Skin of body (tissue), 3 donors: ENCODE measurements at places on chromosomes 11 and 22. TPM values are rescaled to one million over a fixed set of nuclear protein-coding genes. Genes with fewer than 3 reads are reported as not detected.

GRCh38 chr11:62015615-62016014, 48.2 kb upstream of the FTH1 start:
- DNase-seq, result no peak

DNA sequence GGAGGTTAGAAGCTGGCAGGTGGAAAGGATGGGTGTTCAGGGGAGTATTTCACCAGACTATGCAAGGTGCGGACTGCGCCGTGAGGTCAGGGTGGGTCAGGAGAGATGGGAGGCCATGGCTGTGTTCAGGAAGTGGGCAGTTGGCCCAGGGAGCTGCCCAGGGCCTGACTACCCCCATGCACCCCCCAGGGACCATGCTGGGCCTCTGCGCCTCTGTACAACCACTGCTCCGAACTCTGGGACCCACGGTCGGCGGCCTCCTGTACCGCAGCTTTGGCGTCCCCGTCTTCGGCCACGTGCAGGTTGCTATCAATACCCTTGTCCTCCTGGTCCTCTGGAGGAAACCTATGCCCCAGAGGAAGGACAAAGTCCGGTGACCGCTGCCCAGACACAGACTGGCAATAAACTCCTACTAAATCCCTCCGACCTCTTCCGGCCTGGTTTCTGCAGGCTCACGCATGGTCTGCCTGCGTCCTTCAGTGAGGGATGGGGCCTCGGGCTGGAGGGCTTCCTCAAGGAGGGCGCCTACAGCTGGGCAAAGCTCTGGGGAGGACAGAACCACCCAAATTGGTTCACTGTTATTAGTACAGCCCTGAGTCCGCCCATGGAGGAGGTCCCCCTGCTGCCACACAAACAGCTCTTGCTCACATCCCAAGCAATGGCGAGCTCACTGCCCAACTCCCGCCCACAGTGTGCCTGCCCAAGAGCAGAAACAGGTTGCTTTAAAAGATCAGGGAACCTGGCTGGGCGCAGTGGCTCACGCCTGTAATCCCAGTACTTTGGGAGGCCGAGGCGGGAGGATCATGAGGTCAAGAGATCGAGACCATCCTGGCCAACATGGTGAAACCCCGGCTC, 4.2 kb downstream of the PHLDA2 start:
- no peak for DNase-seq

DNA sequence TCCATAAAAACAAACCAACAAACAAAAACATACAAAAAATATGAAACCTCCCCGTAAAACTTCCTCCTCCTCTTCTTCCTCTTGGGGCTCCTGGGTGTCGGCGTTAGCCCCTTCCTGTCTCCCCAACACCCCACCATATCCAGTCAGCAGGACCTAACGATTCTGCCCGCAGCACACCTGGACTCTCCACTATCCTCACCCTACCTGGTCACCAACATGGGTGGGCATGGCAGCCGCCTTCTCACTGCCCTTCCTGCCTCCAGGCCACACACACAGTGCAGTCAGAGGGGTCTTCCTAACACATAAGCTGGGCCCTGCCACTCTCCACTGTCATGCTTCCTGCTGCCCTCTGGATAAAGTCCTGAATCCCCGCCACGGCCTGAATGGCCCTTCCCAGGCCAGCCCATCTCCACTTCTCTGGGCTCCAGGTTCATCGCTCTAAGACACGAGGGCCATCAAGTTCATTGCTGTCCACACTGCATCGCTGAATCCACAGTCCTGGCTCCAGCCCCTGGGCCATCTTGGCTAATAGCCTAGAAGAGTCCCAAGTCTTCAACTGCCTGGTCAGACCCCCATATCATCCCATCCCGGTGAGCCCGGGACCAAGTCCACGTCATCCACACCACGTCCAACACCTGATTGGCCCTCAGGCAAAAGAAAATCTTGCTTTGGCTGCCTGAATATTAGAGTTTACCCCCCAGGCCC, 76.2 kb downstream of the IGLL1 start:
- DNase-seq, result no peak

GRCh38 chr11:37704791-37705190, 1106.8 kb upstream of the RAG2 start:
- no peak for DNase-seq

DNA sequence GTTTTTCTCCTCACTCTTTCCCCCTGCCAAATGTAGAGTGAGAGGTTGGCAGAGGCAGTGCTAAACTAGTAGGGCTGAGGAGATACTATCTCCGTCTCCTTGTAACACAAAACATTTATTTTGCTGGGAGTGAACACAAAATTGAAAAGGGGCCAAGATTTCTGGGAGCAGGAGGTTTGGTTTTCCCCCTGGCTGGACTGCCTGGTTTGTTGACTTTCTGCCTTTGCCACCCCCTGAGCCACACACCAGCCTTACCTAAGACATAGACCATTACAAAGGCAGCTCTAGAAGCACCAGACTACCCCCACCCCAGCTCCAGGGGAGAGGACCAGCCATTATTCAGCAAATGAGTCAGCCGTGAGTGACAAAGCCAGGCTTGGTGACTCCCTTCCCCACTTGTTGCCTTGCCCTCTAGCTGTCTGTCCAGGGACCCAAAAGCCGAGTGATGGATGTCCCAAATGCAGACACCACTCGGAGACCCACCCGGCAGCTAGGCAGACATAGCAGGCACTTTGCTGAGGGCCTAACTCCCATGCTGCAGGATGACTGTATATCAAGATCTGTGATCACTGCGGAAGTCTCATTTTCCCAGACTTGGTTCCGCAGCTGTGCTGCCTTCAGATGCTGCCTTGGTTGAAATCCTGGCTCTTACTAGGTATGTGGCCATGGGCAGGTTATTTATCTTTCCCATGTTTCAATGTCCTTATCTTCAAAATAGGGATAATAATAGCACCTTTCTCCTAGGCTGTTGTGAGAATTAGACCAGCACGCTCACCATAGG, 17.7 kb upstream of the CDON start:
- peak; percentile 40 for DNase-seq

GRCh38 chr11:109745996-109746625, 324.1 kb downstream of the C11orf87 start:
- no peak for DNase-seq

DNA sequence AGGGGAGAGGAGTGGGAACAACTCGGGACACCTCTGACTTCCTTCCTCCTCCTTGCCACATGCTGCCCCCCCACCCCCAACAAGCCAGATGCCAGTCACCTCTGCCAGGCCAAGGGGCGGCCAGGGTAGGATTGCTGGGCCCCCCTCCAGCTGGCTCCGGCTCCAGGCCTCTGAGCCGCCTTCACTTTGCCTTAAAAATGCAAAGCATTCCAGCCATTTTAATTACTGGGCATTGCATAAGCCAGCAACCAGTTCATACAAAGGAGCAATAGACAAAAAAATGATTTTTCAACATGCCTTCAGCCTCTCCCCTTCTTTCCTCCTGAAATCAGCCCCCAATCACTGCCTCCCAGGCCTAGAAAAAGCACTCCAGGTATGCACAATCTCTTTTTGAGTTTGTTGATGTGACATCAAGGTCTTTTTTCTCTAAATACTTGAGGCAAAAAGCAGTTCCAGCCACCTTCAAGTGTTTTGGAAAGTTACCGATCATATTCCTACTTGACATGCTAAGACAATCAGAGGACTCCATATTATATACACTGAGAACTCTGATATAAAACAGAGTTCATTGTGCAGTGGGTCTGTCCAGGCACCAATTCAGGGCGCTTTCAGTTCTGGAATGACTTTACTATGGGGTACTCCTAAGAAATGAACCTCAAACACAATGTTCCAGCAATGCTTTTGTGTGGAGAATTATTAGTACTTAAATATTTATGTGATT, 12.4 kb upstream of the TIMP3 start:
- DNase-seq, result no peak

DNA sequence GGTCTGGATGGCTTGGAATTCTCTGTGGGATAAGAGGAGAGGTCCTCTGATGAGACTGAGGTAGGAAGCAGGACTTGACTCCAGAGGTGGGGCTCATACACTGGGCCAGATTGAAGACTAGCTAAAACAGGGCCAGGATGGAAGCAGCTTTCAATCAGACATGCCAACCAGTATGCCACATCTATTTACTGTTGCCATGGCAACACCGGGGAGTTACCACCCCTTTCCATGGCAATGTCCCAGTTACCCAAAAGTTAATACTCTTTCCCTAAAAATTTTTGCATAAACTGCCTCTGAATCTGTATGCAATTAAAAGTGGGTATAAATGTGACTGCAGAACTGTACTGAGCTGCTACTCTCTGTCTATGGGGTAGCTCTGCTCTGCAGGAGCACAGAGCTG, 247.5 kb upstream of the ZBED5 start:
- DNase-seq, result no peak

GRCh38 chr11:45860764-45861510, 13.7 kb downstream of the CRY2 start:
- no peak for DNase-seq

GRCh38 chr11:115425250-115425649, 79.0 kb downstream of the CADM1 start:
- no peak for DNase-seq

DNA sequence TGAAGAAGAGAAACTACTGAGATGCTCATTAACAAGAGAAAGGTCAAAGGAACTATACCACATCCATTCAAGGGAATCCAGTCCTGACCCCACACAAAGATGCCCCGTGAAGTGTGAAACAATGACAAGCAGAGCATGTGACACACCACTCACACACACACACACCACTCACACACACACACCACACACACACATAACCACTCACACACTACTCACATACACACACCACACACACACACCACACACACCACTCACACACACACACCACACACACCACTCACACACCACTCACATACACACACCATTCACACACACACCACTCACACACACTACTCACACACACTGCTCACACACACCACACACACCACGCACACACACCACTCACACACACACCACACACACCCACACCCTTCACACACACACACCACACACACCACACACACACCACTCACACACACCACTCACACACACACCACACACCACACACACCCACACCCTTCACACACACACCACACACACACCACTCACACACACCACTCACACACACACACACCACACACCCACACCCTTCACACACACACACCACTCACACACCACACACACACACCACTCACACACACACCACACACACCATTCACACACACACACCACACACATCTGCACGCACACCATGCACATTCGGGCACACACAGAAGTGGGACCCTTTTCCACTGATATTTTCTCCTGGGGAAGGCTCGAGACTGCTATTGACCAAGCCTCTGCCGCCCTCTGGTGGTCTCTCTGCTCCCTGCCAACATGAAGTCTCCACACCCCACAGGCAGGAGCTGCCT, 32.0 kb upstream of the COMT start:
- DNase-seq, result peak; percentile 60

- DNase-seq, result no peak
These were observed 14.8 kb downstream of the KIAA0930 start for GRCh38 chr22:45225732-45226502.

- DNase-seq, result no peak
These were observed 341.6 kb downstream of the CTTN start for GRCh38 chr11:70739811-70740487.

DNA sequence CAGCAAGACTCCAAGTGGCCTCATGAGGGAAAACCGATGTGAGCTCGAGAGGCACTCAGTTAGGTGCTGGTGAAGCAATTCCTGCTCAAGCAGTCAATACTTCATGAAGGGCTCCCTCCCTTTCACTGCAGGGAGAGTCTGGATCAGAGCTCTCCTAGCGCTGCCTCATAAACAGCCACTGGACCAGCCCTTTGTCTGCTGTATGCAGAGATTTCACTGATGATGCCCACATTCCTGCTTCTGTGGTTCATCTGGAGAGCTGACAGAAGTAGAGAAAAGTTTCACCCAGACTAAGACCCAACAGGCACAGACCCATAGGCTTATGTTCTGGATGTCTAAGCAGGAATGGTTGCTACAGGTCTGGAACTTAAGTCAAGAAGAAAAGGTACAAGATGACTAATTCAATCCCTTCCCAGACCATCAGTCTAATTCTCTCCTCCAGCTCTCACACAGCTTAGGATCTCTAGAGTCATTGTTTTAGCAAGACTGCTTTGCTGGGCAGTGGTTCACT, 4.0 kb downstream of the UCP2 start:
- DNase-seq, result no peak

DNA sequence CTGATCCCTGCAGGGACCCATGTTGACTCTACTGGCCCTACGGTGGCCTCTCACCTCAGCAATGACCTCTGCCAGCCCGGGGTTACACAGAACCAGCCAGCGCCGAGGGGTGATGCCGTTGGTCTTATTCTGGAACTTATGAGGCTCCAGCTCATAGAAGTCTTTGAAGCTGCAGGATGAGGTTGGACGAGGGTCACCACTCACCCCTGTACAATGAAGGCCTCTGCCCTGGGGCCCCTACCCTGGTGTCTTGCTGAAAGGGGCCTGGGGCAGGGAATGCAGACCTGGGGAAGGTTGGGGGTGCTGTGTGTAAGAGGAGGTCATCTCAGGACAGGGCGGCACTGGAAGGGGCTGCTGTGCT, 6.8 kb downstream of the PYGM start:
- DNase-seq, result no peak

GRCh38 chr11:79447038-79447786, 6.4 kb upstream of the TENM4 start:
- no peak for DNase-seq

- no peak for DNase-seq
These were observed 30.2 kb upstream of the P2RY2 start for GRCh38 chr11:73187854-73188253.

GRCh38 chr11:112795142-112795815, 165.9 kb upstream of the NCAM1 start:
- no peak for DNase-seq

- DNase-seq, result no peak
These were observed 29.9 kb downstream of the TPST2 start for GRCh38 chr22:26559961-26560575.

DNA sequence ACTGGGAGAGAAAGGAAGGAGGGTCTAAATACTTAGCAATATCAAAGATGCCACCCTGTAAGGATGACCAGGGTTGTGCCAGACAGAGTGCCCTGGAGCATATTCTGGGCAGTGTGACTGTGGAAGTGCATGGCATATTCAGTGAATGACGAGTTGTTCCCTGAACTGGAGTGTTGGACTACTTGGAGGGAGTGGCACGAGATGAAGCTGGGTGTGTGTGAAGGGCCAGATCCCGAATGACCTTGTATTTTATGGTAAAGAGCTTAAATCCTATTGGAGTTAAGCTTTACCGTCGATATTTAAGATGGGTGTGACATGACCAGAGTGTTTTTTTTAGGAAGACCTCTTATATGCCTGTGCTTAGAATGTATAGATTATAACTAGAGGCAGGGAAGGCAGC, 48.8 kb downstream of the STIM1 start:
- DNase-seq, result no peak

GRCh38 chr11:80948781-80949180, 1508.0 kb upstream of the TENM4 start:
- DNase-seq, result no peak

- DNase-seq, result no peak
These were observed 4.7 kb downstream of the PRCP start for GRCh38 chr11:82895437-82896091.

GRCh38 chr11:62909107-62909894, 11.9 kb downstream of the CHRM1 start:
- peak; percentile 50 for DNase-seq

PRCP gene
- total RNA-seq, result 68.8 TPM

APLNR gene
- 31.2 TPM for total RNA-seq

FAM180B gene
- 0.99 TPM for total RNA-seq

MISFA gene
- 2.6 TPM for total RNA-seq

ARHGAP32 gene
- 37.7 TPM for total RNA-seq

DUSP18 gene
- 5.5 TPM for total RNA-seq

HORMAD2 gene
- not detected for total RNA-seq

VSIG10L2 gene
- 0.39 TPM for total RNA-seq

CD59 gene
- 79.6 TPM for total RNA-seq

SCUBE2 gene
- 15.7 TPM for total RNA-seq

OVOL1 gene
- total RNA-seq, result 23.3 TPM

BEST1 gene
- total RNA-seq, result 2.1 TPM

ME3 gene
- 17.8 TPM for total RNA-seq

RASL10A gene
- total RNA-seq, result 0.39 TPM

RIMBP3B gene
- total RNA-seq, result 0.10 TPM
